Hippocampal formation (tissue), 2 donors: ENCODE measurements at places on chromosomes 4 and X.

DNA sequence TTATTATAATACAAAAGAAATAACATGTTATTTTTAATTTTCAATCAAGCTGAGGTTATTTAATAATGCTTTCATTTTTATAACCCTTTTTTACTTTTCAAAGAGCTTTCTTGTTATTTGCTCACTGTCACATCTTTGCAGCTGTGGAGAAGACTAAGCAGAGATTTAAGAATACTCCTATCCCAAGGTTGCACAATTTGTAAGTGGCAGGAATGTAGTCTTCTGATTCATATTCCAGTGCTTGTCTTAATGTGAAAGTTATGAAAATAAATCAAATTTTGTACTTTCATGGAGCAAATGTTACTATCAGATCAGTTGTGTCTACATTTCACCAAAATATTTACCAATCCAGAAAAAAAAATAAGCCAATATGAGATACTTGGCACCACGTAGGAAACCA is 86.6 kb downstream of the DDIT4L start:
- DNase-seq, result no peak

- DNase-seq, result peak; percentile 5
Measured at GRCh38 chr4:31294655-31295480, 574.7 kb downstream of the PCDH7 start.

- DNase-seq, result no peak
Measured at GRCh38 chr4:76596713-76597112, 161.7 kb downstream of the SHROOM3 start.

DNA sequence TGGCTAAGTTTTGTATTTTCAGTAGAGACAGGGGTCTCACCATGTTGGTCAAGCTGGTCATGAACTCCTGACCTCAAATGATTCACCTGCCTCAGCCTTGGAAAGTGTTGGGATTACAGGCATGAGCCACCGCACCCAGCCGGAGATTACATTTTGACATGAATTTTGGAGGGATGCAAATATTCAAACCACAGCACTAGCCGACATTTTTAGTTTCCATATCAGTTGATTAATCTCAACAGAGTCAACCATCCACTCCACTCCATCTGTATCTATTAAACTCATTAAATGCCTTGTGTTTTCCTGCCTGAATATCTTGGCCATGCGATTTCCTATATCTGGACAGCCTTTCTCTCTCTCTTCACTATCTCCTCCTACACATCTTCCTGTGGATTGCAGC is 64.1 kb upstream of the PDGFRA start:
- DNase-seq, result no peak

DNA sequence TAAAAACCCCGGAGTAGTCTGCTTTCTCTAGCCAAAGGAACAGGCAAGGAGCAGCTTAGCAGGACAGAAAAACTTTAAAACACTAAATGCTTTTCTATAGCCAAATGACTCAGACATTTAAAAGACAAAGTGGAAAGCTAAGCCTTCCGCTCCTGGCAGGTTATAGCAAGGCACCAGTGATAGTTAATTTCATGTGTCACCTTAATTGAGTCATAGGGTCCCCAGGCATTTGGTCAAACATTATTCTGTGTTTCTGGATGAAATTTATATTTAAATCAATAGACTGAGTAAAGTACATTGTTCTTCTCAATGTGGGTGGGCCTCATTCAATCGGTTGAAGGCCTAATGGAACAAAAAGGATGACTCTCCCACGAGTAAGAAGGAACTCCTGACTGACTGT is 885.7 kb upstream of the ADGRL3 start:
- DNase-seq, result no peak

DNA sequence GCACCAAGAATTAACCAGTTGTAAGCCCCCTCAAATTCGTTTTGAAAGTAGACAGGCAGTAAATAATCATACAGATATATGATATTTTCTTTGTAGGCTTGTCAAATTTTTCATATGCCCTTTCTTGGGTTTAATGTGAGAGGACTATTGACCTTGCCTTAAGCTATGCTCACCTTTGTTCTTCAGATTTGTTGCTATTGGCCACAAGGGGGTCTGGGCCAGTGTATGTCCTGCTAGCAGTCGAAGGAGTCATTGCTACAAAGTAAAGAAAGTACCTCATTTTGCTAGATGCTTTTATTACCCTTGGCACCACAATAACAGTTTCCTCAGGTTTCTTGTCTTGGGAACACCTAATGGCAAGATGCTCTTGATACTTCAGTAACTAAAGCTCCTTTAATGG is 51.7 kb downstream of the IGSF1 start:
- DNase-seq, result no peak
